DMS53 (cell line): ENCODE measurements at places on chromosomes 6 and 20.

DNA sequence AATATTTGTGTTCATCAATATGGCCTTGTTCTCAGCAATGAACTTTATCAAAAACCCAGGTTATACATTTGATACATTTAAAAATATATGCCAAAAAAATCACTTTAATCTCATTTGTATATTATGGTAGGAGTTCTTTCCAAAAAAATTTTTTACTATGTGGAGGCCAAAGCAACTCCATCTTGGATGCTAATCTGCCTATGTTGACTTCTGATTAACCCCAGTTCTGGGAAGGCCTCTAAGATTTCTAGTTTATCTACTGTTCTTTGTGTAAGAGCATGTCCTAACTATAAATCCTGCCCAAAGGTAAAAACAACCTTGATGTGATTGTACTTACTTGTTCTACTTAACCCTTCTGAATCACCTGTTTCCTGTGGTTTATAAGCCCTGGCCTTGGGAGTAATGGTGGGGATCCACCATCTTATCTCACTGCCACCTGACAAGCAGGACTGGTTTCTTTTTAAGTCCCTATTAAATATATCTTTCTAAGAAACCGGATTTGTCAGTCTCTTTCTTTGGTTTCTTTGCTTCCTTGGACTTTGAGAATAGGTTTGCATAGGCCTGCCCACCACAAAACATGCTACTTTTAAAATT, 46.7 kb downstream of the RNGTT start:
- DNase-seq: no peak

GRCh38 chr6:4756247-4756646, 20.0 kb upstream of the CDYL start:
- DNase-seq: no peak

- DNase-seq: no peak
These were observed 37.7 kb downstream of the HLA-DRB5 start for GRCh38 chr6:32492351-32492750.

DNA sequence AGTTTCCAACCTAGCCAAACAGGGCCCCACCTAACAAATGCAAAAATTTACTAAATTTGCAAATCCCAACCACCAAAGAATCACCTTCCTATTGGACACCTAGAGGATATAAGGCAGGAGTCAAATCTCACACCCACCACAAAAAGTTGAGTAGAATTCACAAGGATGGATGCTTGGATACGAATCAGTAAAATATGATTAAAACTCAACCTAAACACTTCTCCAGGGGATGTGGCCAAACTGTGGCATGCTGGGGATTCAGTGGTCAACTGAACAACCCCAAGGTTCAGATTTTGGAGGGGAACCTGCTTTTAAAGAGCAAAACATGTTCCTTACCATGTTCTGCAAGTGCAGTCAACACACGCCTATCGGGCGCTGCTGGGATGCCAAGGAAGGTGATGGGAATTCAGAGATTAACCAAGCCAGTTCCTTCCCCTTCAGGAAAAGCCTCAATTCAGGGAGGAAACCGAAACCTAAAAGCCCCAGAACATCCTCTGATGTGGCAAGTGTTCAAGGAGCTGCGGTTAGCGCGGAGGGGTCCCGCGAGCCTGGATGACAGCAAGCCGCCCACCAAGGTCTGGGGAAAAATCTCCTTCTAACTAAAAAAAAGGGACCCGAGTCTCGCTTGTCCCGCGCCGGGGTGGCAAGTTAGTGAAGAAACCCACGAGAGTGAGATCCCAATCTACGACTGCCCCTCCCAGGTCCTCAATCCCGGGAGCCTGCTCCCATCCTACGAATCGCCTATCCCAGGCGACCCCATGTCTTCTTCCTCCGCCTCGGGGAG, 902 bp downstream of the SAMHD1 start:
- DNase-seq: peak; percentile 54

DNA sequence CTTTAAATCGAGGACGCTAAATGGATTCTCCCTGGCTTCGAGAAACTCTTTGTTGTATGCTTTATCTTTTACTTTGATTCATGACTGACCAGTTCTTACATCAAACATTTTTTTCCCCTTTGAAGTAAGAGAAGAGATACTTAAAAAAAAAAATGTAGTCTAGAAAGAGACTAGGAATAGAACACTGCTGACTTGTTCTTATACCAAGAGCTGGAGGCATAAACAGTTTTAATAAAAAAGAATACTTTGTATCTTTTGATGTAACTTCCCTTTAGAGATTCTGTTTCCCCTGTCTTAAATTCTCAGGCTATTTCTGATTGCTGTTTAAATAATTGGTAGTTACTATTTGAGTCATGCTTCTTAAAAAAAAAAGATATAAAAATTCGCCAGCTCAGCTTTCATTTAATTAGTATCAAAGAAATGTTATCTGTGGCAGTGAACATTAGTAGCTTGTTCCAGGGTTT, 4.8 kb downstream of the ASXL1 start:
- no peak for DNase-seq
